ENCODE measurements at places on chromosomes 16 and 17.

DNA sequence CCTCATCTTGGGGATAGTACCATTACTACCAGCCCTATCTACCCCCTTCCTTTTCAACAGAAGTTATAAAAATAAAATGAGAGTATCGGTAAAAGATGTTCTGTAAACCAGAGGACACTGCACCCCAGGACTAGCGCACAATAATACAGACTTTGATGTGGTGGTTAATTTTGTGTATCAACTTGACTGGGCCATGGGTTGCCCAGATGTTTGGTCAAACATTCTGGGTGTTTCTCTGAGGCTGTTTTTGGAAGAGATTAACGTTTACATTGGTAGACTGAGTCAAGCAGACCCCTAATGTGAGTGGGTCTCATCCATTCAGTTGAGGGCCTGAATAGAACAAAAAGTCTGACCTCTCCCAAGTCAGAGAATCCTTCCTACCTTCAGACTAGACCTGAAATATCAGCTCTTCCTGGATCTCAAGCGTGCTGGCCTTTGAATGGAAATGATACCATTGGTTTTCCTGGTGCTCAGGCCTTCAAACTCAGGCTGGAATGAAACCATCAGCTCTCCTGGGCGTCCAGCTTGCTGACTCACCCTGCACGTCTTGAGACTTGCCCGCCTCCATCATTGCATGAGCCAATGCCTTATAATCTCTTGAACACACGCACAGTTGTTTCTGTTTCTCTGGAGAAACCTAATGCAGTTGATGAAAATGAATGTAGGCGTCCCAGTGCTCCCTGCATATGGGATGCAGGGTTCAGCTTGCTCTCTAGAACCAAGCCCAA is 10.1 kb downstream of the MRM1 start:
- DNase-seq, result no peak

DNA sequence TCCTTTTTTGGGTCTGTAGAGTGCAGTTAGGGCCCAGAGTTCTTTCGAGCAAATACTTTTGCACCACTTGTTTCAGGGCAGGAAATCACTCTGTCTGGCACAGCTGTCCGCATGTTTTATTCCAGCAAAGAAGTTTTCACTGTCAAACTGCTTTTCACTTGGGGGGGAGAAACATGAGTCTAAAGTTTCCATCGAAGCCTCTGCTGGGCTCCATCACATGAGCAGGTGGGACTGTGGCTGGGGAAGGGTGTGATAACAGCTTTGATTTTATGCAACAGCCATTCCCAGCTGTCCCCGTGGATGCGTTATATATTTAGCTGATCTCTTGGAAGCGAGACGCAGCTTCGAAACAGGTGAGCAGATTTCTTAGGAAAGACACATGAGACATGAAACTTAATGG is 288.6 kb downstream of the SNX29 start:
- DNase-seq, result no peak

- DNase-seq, result no peak
Observed at GRCh38 chr17:50316016-50316587, 29.8 kb upstream of the XYLT2 start.

GRCh38 chr16:72858665-72859493 is 189.0 kb downstream of the ZFHX3 start:
- no peak for DNase-seq

- no peak for DNase-seq
Observed at GRCh38 chr17:5866978-5867377, 203.2 kb upstream of the WSCD1 start.

DNA sequence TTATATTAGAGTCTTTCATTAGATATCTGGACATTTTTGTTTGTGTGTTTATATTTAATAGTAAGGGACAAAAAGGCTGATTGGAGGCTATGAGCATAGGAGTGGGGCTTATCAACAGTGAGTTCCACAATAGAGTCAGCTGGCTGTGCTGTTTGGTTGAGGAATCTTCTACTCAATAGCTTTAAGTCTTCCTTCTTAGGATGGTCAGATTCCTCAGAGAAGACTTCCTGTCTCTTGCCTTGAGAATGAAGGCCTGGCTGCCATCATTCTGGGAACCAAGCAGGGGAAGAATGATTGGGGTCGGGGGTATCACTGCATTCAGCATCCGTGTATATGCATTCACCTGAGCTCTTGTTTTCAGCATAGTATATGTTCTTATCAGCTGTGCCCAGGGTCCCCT is 31.9 kb upstream of the ABCC11 start:
- no peak for DNase-seq

- DNase-seq, result no peak
Observed at GRCh38 chr17:18043491-18043890, 4.3 kb downstream of the GID4 start.

GRCh38 chr17:59238906-59239305 is 18.6 kb downstream of the GDPD1 start:
- no peak for DNase-seq

GRCh38 chr17:15185625-15185991 is 79.5 kb downstream of the PMP22 start:
- no peak for DNase-seq
